ENCODE measurements at places on chromosomes 1 and 21. TPM values are rescaled to one million over a fixed set of nuclear protein-coding genes. Genes with fewer than 3 reads are reported as not detected.

- DNase-seq, result no peak
These were observed 12.9 kb downstream of the FAM177B start for GRCh38 chr1:222749927-222750326.

DNA sequence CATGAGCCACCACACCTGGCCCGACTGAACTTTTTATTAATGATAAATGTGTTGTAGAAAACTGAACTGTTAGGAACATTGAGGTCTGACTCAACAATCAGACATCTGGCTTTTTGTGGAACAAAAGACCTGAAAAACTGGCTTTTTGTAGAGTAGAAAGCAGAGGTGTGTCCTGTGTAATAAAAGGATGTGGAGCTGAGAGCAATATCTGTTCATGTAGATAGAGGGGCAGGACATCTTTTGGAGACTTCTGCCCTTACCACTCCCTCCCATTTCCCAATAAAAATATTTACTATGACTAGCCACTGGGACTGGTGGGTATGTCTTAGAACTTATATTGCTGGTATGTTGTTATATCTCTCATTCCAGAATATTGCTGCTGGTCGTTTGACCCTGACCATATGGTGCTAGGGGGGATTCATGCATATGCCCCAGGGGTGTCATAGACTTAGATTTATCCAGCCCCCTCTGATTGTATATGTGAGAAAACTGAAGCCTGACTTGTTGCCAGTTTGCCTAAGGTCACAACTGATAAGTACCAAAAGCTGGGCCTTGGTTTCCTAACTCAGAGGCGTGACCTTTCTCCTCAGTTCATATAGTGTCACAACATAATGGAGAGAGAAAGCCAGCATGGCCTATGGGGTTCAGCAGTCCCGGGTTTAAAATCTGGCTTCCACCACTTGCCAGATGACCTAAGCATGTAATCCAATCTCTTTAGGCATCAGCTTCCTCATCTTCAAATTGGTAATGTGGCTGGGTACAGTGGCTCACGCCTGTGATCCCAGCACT is 33.5 kb upstream of the PIGV start:
- DNase-seq, result no peak

GRCh38 chr1:212557739-212558692 is 50.5 kb upstream of the ATF3 start:
- no peak for DNase-seq

DNA sequence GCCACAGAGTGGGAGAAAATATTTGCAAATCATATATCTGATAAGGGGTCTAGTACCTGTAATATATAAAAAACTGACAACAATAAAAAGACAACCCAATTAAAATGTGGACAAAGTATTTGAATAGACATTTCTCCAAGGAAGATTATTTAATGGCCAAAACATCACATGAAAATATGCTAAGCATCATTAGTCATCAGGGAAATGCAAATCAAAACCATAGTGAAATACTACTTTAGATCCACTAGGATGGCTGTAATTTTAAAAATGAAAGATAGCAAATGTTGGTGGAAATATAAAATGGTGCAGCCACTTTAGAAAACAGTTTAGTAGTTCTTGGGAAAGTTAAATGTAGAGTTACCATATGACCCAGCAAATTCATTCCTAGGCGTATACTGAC is 118.7 kb upstream of the KIF26B start:
- DNase-seq, result no peak

GRCh38 chr1:178486100-178487069 is 10.4 kb downstream of the CLEC20A start:
- DNase-seq, result no peak

- DNase-seq, result no peak
These were observed 124.0 kb downstream of the BRINP3 start for GRCh38 chr1:190353538-190354101.

DNA sequence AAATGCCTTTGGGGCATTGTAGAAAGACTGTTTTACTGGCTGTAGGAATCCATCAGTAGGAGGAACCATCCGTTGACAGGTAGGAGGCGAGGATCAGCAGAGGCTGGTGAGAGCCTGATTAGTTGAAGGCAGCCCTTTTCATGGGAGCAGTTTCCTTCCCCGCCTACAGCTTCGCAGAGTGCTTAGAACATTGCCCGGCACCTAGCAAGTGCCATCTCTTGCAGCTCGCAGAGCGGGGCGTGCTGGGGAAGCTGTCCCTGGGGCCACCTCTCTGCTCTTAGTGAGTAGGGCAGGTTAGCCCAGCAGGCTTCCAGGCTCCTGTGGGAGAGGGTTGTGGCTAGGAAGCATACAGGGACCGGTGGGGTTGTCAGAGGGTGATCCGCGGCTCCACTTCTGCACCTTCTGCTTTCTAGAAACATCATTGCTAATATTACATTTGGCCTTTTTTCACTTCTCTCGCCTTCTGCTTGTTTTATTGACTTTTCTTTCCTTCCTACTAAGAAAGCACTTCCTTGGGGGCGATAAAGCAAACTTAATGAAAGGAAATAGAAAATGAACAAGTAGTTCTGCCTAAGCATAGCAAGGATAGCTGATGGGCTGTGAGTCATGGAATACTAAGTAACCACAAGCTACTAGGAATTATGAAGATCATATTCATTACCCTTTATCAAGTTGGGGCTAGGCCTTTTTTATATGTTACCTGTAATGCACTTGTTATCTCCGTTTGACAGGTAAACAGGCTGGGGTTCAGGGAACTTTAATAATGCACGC is 176.7 kb downstream of the GALNT2 start:
- DNase-seq, result no peak

DNA sequence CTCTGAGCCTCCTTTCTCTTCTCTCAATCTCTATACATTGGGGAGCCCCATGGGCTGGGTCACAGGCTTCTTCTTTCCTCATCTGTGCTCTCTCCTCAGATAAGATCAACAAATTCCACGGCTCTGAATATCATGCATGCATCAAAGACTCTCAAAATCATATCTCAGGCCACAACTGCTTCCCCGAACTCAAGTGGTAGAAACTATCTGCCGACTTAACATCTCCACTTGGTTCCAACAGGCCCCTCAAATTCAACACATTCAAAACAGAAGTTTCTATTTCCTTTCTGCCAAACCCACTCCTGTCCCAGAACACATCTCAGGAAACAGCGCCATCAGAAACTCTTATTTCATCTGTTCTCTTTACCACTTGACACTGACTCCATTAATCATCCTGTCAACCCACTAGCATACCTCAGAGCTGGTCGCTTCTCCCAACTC is 16.7 kb downstream of the DDX59 start:
- DNase-seq, result no peak

B4GALT2 gene
- total RNA-seq, result 0.42 TPM

LMOD1 gene
- total RNA-seq, result not detected

ELAVL4 gene
- total RNA-seq, result not detected

S100A7A gene
- not detected for total RNA-seq

KRTAP21-2 gene
- not detected for total RNA-seq

OR2T5 gene
- not detected for total RNA-seq

SPATA17 gene
- total RNA-seq, result not detected

ZYG11A gene
- total RNA-seq, result not detected
